MM.1S (cell line): ENCODE measurements at places on chromosomes 1 and 21.
A peak's percentile ranks its signal among the peaks of the same experiment; 100 is the strongest.

DNA sequence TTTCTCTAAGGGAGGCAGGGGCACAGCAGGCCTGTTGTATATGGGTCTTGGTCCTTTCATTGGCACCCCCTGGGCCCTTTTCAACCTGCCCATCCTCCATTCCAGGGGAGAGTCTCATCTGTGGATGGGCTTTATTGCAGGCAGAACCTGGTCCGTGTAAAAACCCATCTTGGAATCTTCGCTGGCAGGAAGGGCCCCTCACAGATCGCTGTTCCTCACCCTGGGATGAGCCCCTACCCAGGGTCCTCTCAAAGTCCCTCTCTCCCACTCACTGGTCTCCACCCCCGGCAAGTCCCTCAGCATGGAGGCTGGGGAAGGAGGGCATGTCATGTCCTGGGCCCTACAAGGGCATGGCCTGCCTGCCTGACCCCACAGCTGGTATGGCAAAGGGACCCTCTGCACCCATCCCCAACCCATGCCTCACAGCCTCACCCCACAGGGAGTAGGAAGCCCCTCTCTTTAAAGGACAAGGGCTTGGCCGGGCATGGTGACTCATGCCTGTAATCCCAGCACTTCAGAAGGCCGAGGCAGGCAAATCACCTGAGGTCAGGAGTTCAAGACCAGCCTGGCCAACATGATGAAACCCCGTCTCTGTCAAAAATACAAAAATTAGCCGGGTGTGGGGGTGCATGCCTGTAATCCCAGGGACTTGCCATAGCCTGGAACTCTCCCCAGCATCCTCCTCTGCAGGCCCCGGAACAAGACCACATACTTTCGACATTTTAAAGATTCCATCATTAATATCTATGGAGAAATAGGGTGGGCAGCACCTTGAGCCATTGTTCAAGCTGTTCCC is 13.2 kb upstream of the CDA start:
- H3K27ac ChIP-seq = no peak overlapping the region
- H3K4me3 ChIP-seq = no peak overlapping the region
- no peaks in the 10 kb centered on the region for H3K36me3 ChIP-seq
- H3K4me1 ChIP-seq = no peaks in the 10 kb centered on the region
- no peak for DNase-seq

- no peaks in the 10 kb centered on the region for H3K4me1 ChIP-seq
- no peaks in the 10 kb centered on the region for H3K36me3 ChIP-seq
- H3K27me3 ChIP-seq = no peaks in the 10 kb centered on the region
- no peak overlapping the region for H3K27ac ChIP-seq
Observed at GRCh38 chr1:101993710-101994109, 3.0 kb downstream of the OLFM3 start.

DNA sequence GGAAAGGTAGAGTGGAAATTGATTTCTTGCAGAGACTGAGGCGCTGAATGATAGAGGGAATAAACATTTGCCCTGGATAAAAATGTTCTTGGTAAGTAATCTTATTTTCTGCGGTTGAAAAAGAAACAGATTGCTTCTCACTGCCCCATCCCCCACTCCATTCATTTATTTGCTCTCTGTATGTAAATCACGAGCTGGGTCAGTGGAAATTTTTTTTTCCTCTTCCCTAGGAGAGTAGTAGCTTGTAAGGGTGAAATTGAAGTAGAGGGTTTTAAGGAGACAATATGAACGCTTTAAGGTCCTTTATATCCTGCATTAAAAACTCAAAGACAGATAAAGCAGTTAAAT is 1.4 kb upstream of the BRINP3 start:
- H3K4me3 ChIP-seq = peak overlapping the region; percentile 54
- no peaks in the 10 kb centered on the region for H3K27me3 ChIP-seq

- no peaks in the 10 kb centered on the region for H3K27me3 ChIP-seq
- DNase-seq = no peak
- H3K27ac ChIP-seq = no peak overlapping the region
- no peak overlapping the region for H3K4me3 ChIP-seq
- H3K4me1 ChIP-seq = 0 out of 2 replicates have a peak, but pooled peaks cover 3% of the 10 kb centered on the region
Observed at GRCh38 chr21:25788677-25789076, 53.9 kb downstream of the GABPA start.

GRCh38 chr21:30206551-30207251 is 9.2 kb downstream of the CLDN8 start:
- H3K4me1 ChIP-seq = no peaks in the 10 kb centered on the region
- no peaks in the 10 kb centered on the region for H3K27me3 ChIP-seq
- no peak for DNase-seq
- no peak overlapping the region for H3K4me3 ChIP-seq
- H3K36me3 ChIP-seq = no peaks in the 10 kb centered on the region
- H3K27ac ChIP-seq = no peak overlapping the region

DNA sequence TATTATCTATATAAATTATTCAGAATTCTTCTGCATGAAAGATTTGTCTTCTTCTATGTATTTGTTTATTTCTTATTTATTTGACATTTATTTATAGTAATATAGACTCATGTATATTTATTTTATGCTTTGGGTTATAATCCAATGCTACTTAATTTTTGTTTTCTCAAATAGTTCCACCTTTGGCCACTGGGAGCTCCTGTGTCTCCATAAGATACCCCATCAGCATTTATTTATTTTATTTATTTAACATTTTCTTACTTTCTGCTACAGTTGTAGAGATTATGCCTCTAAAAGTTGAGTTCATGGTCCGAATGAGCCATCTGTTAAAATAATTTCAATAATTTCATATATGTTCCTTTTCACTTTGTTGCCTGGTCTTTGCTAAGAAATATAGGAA is 289.4 kb downstream of the ADGRL2 start:
- H3K36me3 ChIP-seq = no peaks in the 10 kb centered on the region
- no peak overlapping the region for H3K27ac ChIP-seq
- H3K4me1 ChIP-seq = no peaks in the 10 kb centered on the region
- H3K27me3 ChIP-seq = no peaks in the 10 kb centered on the region
- H3K4me3 ChIP-seq = no peak overlapping the region
- no peak for DNase-seq

- peak overlapping the region; percentile 54 for H3K4me3 ChIP-seq
- no peak for DNase-seq
- peaks cover 11% of the 10 kb centered on the region for H3K4me1 ChIP-seq
- no peak overlapping the region for H3K27ac ChIP-seq
- H3K36me3 ChIP-seq = no peaks in the 10 kb centered on the region
Observed at GRCh38 chr1:47709019-47709871, 271.4 kb downstream of the FOXD2 start.

GRCh38 chr1:173353350-173353749 is 123.8 kb upstream of the PRDX6 start:
- H3K27me3 ChIP-seq = no peaks in the 10 kb centered on the region
- H3K36me3 ChIP-seq = no peaks in the 10 kb centered on the region
- H3K4me1 ChIP-seq = no peaks in the 10 kb centered on the region
- H3K27ac ChIP-seq = no peak overlapping the region
- no peak for DNase-seq

- H3K36me3 ChIP-seq = no peaks in the 10 kb centered on the region
- H3K4me1 ChIP-seq = no peaks in the 10 kb centered on the region
- H3K27me3 ChIP-seq = no peaks in the 10 kb centered on the region
- H3K4me3 ChIP-seq = no peak overlapping the region
- no peak for DNase-seq
Observed at GRCh38 chr1:175750366-175751071, 7.1 kb upstream of the TNR start.

- H3K36me3 ChIP-seq = no peaks in the 10 kb centered on the region
- no peaks in the 10 kb centered on the region for H3K27me3 ChIP-seq
- no peak overlapping the region for H3K4me3 ChIP-seq
- peak; percentile 53 for DNase-seq
- H3K4me1 ChIP-seq = peaks cover 5% of the 10 kb centered on the region; the same call in 1 of the 2 replicates
Observed at GRCh38 chr1:55375617-55376258, 160.6 kb upstream of the USP24 start.

DNA sequence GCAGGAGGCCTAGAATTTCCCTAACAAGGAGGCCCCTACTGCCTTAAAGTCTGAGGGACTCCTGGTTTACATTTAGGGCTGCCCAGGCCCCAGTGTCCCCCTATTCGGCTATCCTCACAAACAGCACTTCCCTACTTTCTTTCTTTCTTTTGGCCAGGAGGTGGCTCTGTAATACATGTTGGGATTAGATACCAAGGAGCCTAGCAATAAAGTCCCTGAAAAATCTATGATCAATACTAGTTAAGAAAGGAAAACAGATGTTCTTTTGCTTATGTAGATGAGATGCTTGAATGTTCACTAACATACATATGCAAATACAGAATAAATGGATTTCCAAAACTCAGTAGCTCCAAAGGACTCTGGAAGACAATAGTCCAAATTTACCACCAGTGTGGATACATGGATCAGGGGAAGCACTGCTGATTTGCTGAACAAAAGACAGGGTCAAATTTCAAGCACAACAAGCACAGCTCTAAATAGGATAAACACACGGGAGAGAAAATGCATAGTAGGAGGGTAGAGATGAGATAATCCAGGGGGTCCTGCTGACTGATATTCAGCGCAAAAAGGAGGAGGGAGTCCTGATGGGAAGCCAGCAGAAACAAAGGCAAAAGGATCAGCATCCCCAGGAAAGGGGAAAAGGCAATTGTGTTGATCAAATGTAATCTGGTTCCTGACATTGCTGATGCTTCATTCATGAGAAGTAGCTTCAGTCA is 240.0 kb downstream of the NUF2 start:
- peak; percentile 18 for DNase-seq
- no peaks in the 10 kb centered on the region for H3K4me1 ChIP-seq
- no peaks in the 10 kb centered on the region for H3K36me3 ChIP-seq
- no peak overlapping the region for H3K4me3 ChIP-seq
- H3K27me3 ChIP-seq = no peaks in the 10 kb centered on the region

DNA sequence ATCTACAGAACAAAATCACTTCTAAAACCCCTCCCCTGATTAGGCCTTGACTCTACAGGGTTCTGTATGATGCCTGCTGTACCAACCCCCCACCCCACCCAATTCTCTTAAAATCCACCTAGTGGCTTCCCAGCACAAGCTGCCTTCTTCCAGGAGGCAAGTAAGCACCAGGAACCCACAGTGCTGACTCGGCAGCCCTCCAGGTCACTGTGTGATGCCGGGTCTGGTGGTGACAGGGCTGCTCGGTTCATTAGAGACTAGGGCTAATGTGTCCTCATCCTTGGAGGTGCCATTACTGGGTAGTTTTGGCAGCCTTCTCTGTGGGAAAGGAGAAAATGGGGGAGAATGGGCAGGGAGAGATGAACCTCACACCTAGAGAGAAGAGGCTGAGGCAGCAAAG is 363.5 kb downstream of the PTPRU start:
- no peak overlapping the region for H3K4me3 ChIP-seq
- no peak for DNase-seq
- H3K27me3 ChIP-seq = peaks cover 74% of the 10 kb centered on the region
- no peaks in the 10 kb centered on the region for H3K36me3 ChIP-seq
- no peaks in the 10 kb centered on the region for H3K4me1 ChIP-seq
